ENCODE measurements at places on chromosomes 5 and 9. TPM values are rescaled to one million over a fixed set of nuclear protein-coding genes. Genes with fewer than 3 reads are reported as not detected.

Gene TRPM3
- polyA plus RNA-seq = 0.38 TPM

Gene PCDHGA2
- polyA plus RNA-seq = 2.2 TPM

Gene TLE1
- polyA plus RNA-seq = 14.8 TPM

Gene HNRNPK
- polyA plus RNA-seq = 215 TPM

Gene LCN10
- 14.7 TPM for polyA plus RNA-seq

Gene FGF1
- polyA plus RNA-seq = 25.0 TPM

Gene ECSCR
- polyA plus RNA-seq = 25.3 TPM

Gene N4BP3
- polyA plus RNA-seq = 0.79 TPM

Gene LRRC19
- polyA plus RNA-seq = not detected

Gene PTGES
- 3.7 TPM for polyA plus RNA-seq
